ENCODE measurements at places on chromosomes 6 and 20.

- DNase-seq: no peak
Measured at GRCh38 chr6:156269751-156270369, 507.3 kb upstream of the ARID1B start.

DNA sequence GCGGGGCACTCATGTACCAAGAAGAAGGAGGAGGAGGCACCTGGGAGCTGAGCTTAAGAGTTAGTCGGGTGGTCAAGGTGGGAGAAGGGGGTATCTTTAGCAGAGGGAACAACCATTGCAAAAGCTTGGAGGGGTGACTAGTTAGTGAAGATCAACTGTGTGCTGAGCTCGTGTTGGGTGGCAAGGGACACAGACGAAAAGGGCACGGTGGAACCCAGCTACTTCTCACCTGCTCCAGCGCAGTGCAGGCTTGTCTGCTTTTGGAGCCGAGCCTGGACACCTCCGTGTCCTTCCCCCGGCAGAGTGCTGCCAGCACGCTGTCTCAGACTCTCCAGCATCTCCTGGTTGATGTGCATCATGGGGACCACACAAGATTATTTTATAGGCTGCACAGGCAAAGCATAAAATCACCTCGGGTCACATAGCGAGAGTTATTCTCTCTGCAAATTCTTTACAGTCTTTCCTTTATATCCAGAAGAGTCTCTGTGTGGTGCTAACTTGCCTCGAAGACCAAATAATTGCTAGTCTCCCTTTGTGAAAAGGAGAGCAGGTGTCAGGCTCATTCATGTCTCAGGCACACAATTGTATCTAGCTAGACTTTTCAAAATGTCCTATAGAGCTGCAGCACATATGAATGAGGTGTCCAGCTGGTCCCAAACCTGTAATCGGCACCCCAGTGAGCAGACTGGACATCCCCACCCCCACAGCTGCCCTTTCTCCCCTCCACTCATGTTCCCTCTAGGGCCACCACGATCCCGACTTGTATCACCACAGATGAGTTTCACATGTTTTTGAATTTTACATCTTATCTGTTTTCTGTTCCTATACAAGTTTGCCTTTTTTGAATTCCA lies 123.4 kb downstream of the CEBPB start:
- no peak for DNase-seq

GRCh38 chr6:148565930-148566663 lies 180.7 kb upstream of the UST start:
- DNase-seq: no peak

DNA sequence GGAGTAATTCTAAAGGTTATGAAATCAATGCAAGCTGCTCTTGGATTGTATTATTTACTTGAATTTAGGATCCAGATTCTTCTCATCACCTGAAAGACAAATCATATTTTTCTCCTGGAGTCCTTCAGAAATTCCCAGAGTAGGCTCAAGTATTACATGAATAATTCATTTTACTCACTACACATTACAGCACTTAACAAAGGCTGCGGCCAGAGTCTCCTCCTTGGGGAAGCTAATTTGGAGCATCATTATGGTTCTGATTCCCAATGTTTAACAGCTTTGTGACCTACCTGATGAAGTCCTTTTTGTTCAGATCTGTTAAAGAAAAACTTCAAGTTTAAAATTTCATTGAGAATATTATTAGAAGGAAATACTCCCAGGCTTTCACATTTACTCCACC lies 28.7 kb downstream of the GRIK2 start:
- no peak for DNase-seq

All from effector CD4-positive, alpha-beta T cell (primary cell).